Thyroid gland (tissue), 4 donors: ENCODE measurements at places on chromosomes 2 and 18. TPM values are rescaled to one million over a fixed set of nuclear protein-coding genes. Genes with fewer than 3 reads are reported as not detected.

Gene PTPN2
- 34.6 TPM for total RNA-seq

Gene DYNAP
- total RNA-seq, result not detected

Gene C2orf66
- not detected for total RNA-seq

GRCh38 chr2:23624378-23624777, 239.4 kb downstream of the KLHL29 start:
- no peaks in the 10 kb centered on the region for H3K4me1 ChIP-seq
- no peak for DNase-seq
- no peak overlapping the region for H3K27ac ChIP-seq
- no peak overlapping the region for H3K4me3 ChIP-seq
- no peaks in the 10 kb centered on the region for H3K36me3 ChIP-seq

DNA sequence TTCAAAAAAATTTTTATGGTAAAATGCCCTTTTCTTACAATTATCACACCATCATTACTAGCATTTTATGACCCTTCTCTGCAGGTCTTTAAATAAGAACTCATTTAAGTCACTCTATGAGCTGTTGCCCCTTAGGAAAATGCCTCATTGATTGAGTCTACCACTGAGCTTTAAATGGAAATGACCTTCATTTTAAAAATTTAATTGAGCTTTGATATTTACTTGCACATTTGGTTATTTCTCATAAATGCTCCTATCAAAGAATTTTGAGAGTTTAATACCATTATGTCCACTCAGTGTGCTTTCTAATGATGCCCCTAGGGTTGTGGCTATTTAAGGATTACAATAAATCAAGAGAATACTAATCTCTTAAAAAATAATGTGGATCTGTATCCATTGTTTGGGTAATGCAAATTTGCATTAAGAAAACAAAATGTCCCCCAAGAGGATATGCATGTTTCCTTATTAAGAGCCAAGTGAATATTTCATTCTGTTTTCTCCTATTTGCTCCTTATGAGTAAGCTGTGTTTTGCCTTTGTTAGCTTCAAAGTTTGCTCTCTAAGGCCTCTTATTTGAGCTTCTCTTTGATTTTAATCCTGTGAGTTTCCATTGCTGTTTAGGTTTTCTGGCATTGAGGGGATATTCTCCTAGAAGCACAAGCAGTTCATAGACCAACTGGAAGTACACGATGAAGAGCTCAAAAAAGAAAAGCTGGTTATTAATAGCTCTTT, 69.8 kb downstream of the CERS6 start:
- H3K27me3 ChIP-seq, result no peaks in the 10 kb centered on the region
- H3K36me3 ChIP-seq, result no peaks in the 10 kb centered on the region
- H3K27ac ChIP-seq, result no peak overlapping the region
- no peak overlapping the region for H3K4me3 ChIP-seq
- H3K4me1 ChIP-seq, result peaks cover 7% of the 10 kb centered on the region

Gene SLC30A3
- 0.92 TPM for total RNA-seq

DNA sequence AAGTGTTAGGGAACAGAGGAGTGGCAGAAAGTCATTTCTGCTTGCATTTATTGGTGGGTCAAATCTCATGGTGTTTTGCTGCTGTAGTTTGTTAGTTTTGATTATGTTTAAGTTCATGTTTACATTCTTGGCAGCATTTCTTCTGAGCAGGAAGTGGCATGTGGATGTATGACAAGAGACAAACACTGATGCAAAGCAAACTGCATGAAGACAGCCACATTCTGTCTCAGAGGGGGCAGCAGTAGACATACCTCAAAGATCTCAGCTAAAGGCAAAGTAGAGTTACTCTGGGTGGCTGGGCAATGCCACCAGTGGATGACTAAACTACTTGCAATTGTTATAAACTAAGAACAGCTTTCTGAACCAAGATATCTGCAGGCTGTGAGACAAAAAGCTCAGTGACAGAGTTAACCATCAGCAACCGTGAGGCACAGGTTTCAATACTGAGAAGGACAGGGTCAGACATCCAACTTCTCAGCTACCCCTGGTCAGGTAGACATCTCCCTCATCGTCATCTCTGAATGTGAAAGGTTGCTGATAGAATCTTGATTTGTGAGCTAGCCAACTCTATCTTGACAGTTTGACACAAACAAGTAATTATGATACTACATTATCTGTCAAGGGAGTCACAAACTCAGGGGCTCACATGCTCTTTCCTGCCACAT, 16.4 kb downstream of the GALNT3 start:
- H3K27me3 ChIP-seq, result no peaks in the 10 kb centered on the region
- no peaks in the 10 kb centered on the region for H3K36me3 ChIP-seq
- DNase-seq, result no peak
- H3K27ac ChIP-seq, result no peak overlapping the region

DNA sequence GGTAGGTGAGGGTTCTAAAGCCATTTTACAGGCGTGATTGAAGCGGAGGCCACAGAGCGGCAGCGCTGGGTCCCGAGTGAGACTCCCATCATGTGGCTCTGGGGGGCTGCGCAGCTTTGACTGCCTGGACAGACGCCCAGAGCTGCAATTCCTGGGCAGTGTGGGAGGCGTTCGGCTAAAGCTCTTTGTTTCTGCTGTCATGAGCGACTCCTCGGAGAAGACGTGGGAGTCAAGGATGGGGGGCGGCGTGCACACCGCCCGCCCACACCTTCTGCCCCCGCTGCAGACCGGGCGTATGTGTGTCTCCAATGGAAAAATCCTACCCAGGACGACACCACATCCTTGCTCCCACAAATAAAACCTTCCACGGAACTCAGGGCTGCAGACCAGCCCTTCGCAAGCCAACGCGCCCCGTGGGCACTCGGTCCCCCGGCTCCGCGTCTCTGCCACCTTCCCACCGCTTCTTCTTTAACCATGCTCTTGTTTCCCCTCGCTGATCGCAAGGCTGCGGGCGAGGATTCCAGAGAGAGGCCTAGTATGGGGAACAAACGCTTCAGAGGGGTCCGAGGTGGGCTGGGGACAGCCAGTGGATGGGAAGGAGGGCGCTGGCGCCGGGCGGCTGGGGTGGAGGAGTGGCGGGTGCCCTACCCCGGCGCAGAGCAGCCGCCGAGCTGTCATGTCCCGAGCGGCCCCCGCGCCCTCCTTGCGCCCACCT, 680 bp upstream of the LBH start:
- H3K27ac ChIP-seq, result peak overlapping the region; percentile 87
- H3K4me3 ChIP-seq, result peak overlapping the region; percentile 89
- H3K4me1 ChIP-seq, result peaks cover 35% of the 10 kb centered on the region
- no peaks in the 10 kb centered on the region for H3K27me3 ChIP-seq
- peak; percentile 45 for DNase-seq

GRCh38 chr2:129178356-129178755, 801.1 kb upstream of the RAB6C start:
- H3K27me3 ChIP-seq, result no peaks in the 10 kb centered on the region
- peak overlapping the region; percentile 57 for H3K27ac ChIP-seq
- peaks cover 3% of the 10 kb centered on the region for H3K4me1 ChIP-seq
- peak; percentile 96 for DNase-seq
- H3K4me3 ChIP-seq, result no peak overlapping the region

GRCh38 chr2:2826621-2827020, 495.5 kb upstream of the MYT1L start:
- H3K27ac ChIP-seq, result no peak overlapping the region
- no peaks in the 10 kb centered on the region for H3K4me1 ChIP-seq
- H3K4me3 ChIP-seq, result no peak overlapping the region
- DNase-seq, result no peak

DNA sequence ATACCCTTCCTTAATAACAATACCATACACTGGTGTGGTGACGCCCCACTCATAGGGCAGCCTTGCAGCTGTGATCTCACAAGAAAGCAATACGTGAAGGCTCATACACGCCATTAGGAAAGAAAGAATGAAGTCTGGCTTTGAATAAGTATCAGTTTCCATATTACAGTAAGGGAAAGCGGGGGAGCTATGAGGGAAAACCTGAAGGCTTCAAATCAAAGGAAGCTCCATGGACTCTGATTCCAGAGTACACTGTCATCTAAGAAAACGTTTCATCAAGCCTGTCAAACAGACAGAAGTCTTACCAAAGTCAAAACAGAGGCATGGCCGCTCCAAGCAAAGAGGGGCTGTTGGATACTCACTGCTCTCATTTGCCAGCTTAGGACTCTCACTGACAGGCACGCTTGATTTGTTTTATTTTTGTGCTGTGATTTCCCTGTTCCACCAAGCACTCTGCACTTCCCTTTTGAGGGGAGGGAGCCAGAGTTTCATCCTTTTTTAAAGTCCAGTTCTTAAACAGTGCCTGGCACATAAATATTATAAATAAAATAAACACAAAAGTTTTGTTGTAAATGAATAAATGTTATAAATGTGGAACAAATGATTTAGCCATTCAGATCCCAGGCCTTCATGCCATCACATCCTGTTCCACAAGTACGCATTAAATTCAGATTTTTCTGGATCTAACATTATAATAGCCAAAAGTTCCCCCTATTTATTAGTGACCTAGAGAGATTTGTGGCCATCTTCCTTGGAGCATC, 221.2 kb downstream of the PIEZO2 start:
- H3K27ac ChIP-seq, result no peak overlapping the region
- H3K4me3 ChIP-seq, result no peak overlapping the region
- H3K4me1 ChIP-seq, result no peaks in the 10 kb centered on the region

GRCh38 chr2:84832772-84833461, 48.0 kb downstream of the TRABD2A start:
- no peaks in the 10 kb centered on the region for H3K4me1 ChIP-seq
- no peak overlapping the region for H3K4me3 ChIP-seq
- no peaks in the 10 kb centered on the region for H3K27me3 ChIP-seq
- no peak overlapping the region for H3K27ac ChIP-seq

- no peaks in the 10 kb centered on the region for H3K4me1 ChIP-seq
- H3K27ac ChIP-seq, result no peak overlapping the region
- H3K27me3 ChIP-seq, result no peaks in the 10 kb centered on the region
Observed at GRCh38 chr2:191155608-191156071, 4.8 kb upstream of the STAT4 start.

Gene RRM2
- 0.27 TPM for total RNA-seq

GRCh38 chr18:8732442-8733360, 27.3 kb downstream of the MTCL1 start:
- no peaks in the 10 kb centered on the region for H3K36me3 ChIP-seq
- no peak overlapping the region for H3K4me3 ChIP-seq
- H3K27me3 ChIP-seq, result no peaks in the 10 kb centered on the region
- H3K27ac ChIP-seq, result no peak overlapping the region

Gene APLF
- 12.9 TPM for total RNA-seq

GRCh38 chr2:238466243-238466756, 39.6 kb downstream of the ASB1 start:
- H3K27me3 ChIP-seq, result no peaks in the 10 kb centered on the region
- H3K4me1 ChIP-seq, result no peaks in the 10 kb centered on the region
- no peak overlapping the region for H3K4me3 ChIP-seq
- no peaks in the 10 kb centered on the region for H3K36me3 ChIP-seq

- DNase-seq, result no peak
- H3K27ac ChIP-seq, result no peak overlapping the region
- no peak overlapping the region for H3K4me3 ChIP-seq
- H3K27me3 ChIP-seq, result no peaks in the 10 kb centered on the region
Observed at GRCh38 chr18:74420926-74421325, 36.2 kb downstream of the DIPK1C start.

GRCh38 chr2:189477756-189478155, 36.5 kb downstream of the WDR75 start:
- no peaks in the 10 kb centered on the region for H3K27me3 ChIP-seq
- no peak overlapping the region for H3K4me3 ChIP-seq
- peaks cover 8% of the 10 kb centered on the region for H3K36me3 ChIP-seq
- H3K27ac ChIP-seq, result no peak overlapping the region

DNA sequence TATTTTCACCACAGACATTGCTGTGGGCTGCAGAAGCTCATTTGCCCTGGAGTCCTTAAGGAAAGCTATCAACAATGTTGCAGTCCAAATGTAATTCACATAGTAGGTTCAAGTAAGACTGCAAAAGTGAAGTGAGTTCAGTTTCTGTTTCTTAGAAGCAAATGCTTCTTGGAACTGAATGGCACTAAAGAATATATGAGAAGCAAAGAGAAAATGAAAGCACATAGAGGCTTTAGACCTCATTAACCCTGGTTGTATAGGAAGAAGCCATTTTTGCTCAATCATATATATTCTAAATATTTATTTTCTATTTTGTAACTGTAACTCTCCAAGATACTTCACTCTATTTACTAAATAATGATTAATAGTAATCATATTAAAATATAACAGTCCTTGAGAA, 292.0 kb downstream of the ZNF804A start:
- no peak overlapping the region for H3K27ac ChIP-seq
- no peak overlapping the region for H3K4me3 ChIP-seq
- H3K4me1 ChIP-seq, result no peaks in the 10 kb centered on the region

GRCh38 chr2:151882786-151883445, 54.7 kb upstream of the ARL5A start:
- H3K4me3 ChIP-seq, result no peak overlapping the region
- no peak for DNase-seq
- H3K4me1 ChIP-seq, result no peaks in the 10 kb centered on the region
- H3K36me3 ChIP-seq, result no peaks in the 10 kb centered on the region

Gene MARCO
- total RNA-seq, result 1.6 TPM

DNA sequence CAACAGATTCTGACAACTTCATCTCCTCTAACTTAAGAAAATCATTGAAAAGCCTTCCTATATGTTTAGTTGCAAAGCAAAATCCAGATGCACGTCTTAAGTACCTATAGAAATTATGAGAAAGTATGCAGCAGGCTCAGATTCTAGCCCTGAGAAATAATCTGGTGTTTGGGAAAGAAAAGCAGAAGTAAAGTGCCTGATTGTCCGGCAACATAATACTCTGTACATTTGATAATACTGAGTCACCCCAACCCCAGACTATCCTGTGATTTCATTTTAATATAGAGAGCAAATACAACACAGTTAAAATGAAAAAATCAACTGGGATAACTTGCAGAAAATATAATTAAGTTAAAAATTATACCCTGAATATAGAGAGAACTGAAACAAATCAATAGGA, 13.5 kb downstream of the RFX8 start:
- no peak overlapping the region for H3K4me3 ChIP-seq
- H3K4me1 ChIP-seq, result no peaks in the 10 kb centered on the region
- no peaks in the 10 kb centered on the region for H3K36me3 ChIP-seq
- no peaks in the 10 kb centered on the region for H3K27me3 ChIP-seq
- H3K27ac ChIP-seq, result no peak overlapping the region

DNA sequence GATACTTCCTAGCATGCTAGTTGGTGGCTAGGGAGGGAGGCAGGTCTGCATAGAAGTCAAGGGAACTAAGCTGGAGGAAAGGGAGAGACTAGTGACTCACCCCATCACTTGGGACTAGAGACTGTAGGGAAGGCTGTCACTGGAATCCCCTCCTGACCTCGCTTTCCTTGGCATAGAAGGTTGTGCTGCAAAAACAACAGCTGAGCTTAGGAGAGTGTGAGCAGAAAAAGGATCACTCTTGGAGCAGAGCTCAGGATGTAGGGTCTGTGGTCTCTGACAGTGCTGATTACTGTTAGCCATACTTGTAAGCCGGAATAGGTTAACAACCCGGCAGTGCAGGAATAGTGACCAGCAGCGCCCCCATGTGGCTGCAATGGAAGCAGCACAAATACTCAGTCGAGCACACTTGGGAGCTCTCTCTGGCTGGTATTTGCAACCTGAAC, 66.9 kb upstream of the SMAD2 start:
- H3K36me3 ChIP-seq, result no peaks in the 10 kb centered on the region
- no peak for DNase-seq
- H3K27me3 ChIP-seq, result no peaks in the 10 kb centered on the region
- no peak overlapping the region for H3K27ac ChIP-seq
- no peaks in the 10 kb centered on the region for H3K4me1 ChIP-seq

GRCh38 chr18:48222118-48222517, 187.1 kb downstream of the ZBTB7C start:
- peaks cover 24% of the 10 kb centered on the region for H3K4me1 ChIP-seq
- peak overlapping the region; percentile 27 for H3K27ac ChIP-seq
- H3K36me3 ChIP-seq, result no peaks in the 10 kb centered on the region
- no peaks in the 10 kb centered on the region for H3K27me3 ChIP-seq

- H3K27me3 ChIP-seq, result no peaks in the 10 kb centered on the region
- H3K4me3 ChIP-seq, result no peak overlapping the region
- H3K27ac ChIP-seq, result no peak overlapping the region
- no peaks in the 10 kb centered on the region for H3K4me1 ChIP-seq
- H3K36me3 ChIP-seq, result no peaks in the 10 kb centered on the region
Observed at GRCh38 chr18:54127759-54128378, 96.6 kb downstream of the MBD2 start.
